Hippocampal formation (tissue), 2 donors: ENCODE measurements at places on chromosomes 1 and 21.

GRCh38 chr1:42170779-42171621, 6.5 kb upstream of the GUCA2A start:
- DNase-seq: no peak

DNA sequence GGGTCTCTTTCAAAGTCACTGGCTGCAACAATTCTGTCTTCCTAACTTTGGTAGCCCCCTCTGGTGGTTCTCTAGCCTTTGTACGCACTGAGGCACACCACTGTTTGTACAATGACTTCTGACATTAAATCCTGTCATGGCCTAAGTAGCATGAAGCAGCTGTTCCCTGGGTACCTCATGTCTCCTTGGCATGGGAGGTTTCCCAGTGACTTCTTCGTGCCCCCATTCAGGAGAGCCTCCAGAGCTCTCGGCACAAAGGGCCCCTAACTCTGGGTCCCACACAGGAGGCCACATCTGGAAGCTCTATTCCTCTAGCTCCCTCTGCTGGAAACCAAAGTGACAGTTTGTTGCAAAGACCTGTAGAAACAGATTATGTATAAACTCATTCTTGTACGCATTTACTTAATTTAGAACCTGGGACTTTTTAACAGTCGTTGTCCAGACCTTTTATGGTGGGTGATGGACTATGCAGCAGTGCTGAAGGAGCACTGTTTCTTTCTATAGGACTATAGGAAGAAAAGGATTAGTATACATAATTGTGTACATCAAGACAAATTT, 13.4 kb downstream of the SWT1 start:
- DNase-seq: peak; percentile 49

GRCh38 chr1:225694151-225694603, 41.3 kb upstream of the ENAH start:
- no peak for DNase-seq

DNA sequence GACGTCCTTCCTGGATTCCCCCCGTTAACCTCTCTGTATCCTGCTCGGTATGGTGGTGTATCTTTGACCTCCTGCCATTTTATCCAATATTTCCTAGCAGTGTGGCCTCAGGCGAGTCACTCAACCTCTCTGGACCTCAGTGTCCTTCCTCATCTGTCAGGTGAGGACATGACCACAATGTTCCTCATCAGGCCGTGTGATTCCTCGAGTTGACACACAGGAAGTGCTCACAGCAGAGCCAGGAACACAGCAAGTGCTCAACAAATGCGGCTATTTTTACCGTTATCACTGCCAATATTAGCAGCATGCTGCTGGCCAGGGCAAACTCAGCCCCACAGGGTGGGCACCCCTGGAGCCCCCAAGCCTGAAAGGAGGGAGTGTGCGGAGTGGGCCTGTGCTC, 450.2 kb downstream of the KIF26B start:
- no peak for DNase-seq

DNA sequence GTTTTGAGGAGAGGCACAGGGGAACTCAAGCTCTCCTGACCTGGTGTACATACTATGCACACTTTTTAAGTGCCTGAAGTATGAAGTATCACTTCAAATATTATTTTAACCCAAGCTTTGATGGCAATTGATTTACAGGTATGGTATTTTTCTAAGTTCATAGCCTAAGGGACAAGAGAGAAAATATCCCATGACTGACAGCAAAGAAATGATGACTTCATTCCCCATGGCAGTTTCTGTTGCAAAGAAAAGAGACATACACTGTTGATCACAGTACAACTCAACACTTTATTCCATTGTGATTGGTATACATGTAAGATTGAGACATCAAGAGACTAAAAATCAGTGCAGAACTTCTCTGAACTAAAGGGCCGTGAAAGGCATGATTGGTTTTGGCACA, 41.8 kb upstream of the BCL10 start:
- DNase-seq: no peak

GRCh38 chr1:181661569-181661968, 178.3 kb downstream of the CACNA1E start:
- no peak for DNase-seq
